ENCODE measurements at places on chromosomes 12 and 14.

DNA sequence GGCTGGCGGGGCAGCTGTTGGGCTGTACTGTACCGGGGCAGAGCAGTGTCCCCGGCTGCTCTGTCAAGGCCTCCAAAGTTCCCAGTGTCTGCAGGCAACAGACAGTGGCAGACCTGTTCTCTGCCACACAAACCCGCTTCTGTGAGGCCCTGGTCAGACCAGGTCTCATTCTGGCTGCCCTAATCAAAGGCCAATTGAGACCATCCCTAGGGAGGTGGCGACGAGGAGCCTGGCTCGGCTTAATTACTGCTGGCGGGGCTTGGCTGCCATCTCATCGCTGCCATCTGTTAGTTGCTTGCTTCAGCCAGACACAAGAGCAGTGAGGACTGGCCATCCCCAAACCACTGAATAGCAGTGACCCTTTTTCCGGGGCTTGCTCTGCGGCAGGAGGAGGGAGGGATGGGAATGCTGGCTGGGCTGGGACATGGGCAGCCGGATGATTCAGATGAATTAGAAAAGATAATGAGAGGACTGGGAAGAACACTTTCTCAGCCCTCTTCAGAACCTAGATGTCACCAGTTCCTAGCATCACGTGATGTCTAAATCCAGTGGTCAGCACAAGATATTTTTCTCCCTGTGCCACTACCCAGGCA is 24.5 kb downstream of the ERG28 start:
- no peak for DNase-seq

DNA sequence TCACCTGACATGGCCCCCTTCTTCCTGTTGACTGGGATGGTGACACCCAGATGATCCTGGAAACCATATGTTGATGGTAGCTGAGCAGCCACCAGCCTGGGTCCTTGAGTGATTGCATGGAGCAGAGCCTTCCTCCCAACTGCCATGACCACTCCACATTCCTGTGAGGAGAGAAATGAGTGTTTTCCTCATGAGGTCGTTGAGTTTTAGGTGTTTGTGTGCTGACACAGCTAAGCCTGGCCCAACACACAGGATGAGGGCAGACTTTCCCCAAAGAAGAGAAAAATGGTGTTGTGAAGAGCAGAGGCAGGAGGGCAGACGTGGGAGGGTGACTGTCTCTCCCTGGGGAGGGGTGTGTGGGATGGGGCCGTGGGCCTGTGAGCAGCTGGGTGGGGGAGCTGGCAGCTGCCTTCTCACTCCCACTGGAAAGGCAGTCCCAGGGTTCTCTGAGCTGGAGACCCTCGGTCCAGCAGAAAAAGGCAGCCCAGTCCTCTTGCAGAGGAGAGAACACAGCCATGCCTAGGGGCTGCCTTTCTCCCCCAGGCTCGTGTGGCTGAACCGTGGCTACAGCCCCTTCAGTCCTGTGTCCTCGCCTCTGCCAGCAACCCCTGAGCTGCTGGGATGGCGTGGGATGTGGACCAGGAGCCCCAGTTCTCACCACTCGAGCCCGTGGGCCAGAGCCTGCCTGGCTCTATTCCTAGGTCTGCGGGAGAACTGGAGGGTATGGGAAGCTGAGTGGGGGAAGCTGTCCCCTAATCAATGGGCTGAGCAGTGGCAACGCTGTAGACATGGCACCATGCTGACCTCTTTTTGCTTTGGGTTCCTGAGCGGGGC is 257.0 kb downstream of the ADGRD1 start:
- DNase-seq: no peak

DNA sequence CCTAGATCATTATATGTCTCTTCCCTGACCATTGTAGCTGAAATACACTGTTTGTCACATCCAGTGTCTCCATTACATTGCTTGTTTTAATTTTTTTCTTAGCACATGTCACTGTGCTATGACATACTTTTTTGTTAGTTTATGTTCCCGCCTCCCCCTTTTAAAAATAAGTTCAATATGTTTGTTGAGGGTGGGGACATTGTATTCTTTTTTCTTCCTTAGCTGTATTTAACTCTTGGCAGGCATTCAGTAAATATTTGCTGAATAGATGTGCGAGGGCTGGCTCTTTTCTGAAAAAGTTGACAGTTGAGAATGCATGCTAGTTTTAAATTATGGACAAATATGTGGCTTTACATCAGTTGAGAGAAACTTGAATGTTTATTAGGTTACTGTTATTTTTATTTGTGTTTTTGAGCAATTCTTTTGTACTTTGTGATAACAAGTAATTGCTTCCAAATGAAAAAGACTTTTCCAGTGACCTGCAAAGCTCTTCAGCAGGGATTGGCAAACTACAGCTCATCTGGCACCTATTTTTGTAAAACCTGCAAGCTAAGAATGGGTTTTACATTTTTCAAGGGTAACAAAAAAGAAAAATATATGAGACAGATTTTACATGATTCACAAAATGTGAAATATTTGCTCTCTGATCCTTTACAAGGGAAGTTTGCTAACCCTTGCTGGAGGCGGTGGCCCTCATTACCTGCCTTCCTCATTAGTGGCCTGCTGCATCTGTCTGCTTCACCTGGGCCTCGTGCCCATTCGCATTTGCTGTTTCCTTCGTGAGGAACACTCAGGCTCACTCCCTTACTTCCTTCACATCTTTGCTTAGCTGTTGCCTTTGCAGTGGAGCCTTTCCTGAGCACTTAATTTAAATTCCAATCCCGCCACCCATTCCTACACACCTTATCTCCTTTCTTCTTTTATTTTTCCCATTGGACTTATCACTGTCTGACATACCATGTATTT is 229.4 kb downstream of the ERC1 start:
- peak; percentile 88 for DNase-seq

- no peak for DNase-seq
Observed at GRCh38 chr12:65477721-65478120, 199.2 kb downstream of the MSRB3 start.

DNA sequence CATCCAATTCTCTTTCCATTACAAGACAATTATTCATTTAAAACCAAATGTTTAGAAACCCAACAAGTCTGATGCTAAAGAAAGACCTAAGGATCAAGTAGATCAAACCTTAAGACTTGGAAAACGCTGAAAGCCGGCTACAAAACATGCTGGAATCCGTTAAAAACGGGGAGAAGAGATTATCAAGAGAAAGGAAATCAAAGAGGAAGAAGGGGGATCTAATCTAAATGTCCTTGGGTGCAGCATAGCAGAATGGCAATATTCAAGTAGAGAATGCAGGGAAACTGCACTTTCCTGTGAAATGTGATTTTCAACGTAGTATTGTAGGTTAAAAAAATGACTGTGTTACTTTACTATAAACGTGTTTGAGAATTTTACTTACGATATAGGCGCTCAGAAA is 1.3 kb downstream of the PPP1R13B start:
- DNase-seq: no peak

DNA sequence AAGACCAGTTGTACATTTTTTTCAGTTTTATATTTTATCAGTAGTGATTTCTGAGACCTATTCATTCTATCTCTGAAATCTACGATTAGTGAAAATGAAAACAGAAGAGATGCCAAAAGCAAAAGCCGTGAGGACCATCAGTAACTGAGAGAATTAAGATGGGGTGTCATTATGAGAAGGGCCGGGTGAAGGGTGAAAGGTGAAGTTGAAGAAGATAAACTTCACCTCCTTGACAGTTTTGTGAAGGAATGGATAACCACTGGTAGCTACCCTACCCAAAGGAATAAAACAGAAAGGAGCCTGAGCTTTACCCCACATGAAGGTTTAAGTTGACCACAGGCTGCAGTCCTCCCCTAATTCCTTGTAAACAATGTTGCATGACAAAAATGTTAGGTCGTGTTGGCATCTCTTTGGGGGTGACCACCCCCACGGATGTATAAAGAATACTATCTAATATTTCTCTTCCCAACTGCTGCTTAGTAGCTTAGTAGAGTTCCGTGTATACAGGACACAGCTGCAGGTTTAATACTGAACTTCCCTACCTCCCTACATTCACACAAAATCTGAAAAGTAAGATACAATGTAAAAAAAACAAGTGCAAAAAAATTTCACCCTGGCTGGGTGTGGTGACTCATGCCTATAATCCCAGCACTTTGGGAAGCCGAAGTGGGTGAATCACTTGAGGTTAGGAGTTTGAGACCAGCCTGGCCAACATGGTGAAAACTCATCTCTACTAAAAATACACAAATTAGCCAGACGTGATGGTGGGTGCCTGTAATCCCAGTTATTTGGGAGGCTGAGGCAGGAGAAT is 23.9 kb downstream of the GPR19 start:
- DNase-seq: no peak

DNA sequence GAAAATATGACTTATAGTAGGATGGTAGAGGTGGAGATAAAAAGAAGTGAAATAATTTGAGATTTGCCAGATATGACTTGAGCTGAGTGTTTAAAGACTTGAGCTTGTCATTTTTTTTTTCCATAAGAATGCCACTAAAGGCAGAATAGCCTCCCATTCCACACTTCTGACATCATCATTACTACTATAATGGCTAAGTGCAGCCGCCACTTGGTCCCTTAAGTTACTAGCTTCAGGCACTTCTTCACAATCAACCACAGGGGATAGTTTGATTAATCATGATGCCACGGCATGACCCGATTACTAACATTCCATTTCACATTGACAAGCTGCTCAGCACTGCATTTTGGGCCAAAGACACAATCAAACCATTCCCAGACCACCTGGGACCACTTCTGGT is 127.9 kb downstream of the EFCAB11 start:
- no peak for DNase-seq

DNA sequence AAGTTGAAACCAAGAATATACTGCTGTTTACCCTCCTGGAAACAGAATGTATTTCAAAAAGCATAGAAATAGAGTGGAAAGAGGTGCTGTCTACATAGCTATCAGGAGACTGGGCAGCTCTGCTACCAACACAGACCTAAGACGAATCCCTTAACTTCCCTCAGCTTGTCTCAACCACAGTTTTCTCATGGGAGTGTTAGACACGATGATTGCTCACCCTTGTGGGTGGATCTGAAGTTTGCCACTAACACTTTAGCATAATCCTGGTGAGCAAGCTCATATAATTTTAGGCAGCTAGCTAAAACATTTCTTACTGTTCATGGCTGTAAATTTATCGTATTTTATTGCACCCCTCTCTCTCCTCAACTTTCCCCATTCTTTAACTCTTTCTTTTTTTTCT is 38.5 kb downstream of the C12orf75 start:
- no peak for DNase-seq

GRCh38 chr12:74747305-74747704 is 209.7 kb downstream of the ATXN7L3B start:
- DNase-seq: no peak
